ENCODE measurements at places on chromosomes 4 and X.

- no peak for DNase-seq
Measured at GRCh38 chr4:14092741-14093140, 465.2 kb upstream of the BOD1L1 start.

DNA sequence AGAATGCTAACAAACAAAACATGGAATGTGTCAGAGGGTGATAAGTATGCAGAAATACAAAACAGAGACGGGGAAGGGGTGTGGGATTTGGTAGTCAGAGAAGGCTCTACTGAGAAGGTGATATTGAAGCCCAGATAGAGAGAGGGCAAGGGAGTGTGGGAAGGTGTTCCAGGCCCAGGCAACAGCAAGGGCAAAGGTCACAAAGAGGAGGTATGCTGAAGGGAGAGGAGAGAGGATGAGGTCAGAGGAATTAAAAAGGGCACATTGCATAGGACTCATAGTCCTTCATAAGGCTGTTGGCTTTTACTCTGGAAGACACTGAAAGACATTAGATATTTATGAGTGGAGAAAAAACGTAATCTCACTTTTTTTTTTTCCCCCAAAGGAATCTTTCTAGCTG is 82.6 kb upstream of the TNIP3 start:
- no peak for DNase-seq

- DNase-seq, result no peak
Measured at GRCh38 chr4:112517067-112517634, 1.2 kb upstream of the NEUROG2 start.

DNA sequence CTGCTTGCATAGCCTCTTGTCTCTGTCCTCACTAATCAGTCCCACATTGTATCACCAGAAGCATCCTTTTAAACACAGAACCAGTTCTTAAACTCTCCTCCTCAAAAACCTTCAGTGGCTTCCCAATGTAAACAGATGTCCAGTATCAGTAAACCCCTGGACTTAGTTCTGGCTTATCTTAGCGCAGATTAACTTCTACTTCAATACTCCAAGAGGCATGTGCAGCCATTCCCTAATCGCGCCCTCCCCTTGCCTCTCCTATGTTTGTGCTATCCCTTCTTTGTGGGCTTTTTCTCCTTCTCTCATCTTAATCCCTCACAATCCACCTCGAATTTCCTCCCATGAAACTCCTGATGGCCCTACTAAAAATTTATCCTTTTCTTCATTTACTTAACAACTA is 193.8 kb downstream of the FBXO8 start:
- no peak for DNase-seq

GRCh38 chrX:15816886-15817285 is 26.6 kb downstream of the ZRSR2 start:
- DNase-seq, result peak; percentile 7

DNA sequence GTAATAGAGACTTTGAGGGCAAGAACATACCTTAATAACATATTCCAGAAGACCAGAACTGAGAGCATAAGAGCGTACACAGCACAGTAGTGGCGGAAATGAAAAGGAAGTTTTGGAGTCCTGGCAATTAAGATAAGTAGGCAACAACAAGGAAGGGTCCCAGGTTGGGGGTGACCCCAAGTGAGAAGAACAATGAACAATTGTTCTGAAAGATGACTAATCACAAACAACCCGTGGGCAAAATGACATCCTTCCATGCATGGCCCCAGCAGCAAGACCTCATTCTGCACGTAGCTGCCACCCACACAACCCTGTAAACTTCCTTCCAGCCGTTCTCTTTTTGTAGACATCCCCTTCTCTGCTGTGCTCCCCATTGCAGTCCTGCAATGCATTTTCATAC is 384.4 kb upstream of the PABPC4L start:
- DNase-seq, result no peak

DNA sequence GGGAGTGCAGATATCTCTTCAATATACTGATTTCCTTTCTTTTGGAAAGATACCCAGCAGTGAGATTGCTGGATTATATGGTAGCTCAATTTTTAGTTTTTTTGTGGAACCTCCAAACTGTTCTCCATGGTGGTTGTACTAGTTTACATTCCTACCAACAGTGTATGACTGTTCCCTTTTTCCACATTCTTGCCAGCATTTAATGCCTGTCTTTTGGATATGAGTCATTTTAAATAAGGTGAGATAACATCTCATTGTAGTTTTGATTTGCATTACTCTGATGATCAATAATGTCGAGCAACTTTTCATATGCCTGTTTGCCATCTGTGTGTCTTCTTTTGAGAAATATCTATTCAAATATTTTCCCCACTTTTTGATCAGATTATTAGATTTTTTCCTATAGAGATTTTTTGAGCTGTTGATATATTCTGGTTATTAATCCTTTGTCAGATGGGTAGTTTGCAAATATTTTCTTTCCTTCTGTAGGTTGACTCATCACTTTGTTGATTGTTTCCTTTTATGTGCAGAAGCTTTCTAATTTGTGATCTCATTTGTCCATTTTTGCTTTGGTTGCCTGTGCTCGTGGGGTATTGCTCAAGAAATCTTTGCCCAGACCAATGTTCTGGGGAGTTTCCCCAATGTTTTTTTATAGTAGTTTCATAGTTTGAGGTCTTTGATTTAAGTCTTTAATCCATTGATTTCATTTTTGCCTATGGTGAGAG is 552.7 kb downstream of the ZNF674 start:
- no peak for DNase-seq

DNA sequence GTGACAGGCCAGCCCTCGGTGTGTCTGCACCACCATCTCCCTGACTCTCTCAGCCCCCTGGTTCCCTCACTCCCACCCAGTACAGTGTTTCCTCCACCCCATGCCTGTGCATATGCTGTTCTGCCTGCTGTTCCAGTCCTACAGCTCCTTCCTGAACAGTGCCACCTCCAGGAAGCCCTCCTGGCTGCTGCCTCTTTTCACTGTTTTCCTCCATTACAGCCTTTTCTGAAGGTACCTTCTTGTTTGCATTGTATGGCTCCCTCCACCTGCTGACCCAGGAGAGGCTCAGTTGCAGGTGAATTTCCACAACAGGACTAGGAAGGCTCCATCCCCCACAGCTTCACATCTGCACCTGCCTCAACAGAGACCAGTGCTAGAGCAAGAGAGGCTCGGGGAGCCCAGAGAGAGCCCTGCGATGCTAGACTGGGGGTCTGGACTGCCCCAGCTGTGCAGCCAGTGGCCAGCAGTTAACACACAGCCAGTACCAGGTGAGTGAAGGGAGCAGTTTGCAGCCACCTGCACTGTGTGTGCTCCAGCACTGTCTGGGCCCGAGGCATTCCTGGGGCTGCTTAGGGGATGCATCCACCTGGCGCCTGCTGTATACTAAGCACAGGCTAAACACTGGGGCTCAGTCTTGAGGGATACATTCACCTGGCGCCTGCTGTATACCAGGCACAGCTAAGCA is 92.0 kb downstream of the ADRA2C start:
- no peak for DNase-seq

DNA sequence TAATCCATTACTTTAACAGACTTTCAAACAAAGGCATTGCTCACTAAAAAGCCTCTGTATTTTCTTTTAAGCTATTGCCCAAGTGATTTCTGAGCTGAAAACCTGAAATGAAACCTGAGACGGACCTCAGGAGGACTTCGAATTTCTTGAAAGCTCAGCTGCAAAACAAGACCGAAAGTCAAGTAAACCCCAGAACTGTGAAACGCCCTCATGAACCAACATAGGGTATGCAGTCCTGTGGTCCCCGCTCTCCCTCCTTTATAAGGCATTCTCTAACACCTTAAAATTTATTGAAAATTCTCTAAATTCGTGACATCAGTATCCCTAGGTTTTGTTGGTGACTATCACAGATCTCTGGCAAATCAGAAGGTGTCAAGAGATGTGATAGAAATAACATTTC is 91.8 kb downstream of the SHISA3 start:
- no peak for DNase-seq

- peak; percentile 7 for DNase-seq
Measured at GRCh38 chr4:24419181-24420034, 164.9 kb downstream of the DHX15 start.

DNA sequence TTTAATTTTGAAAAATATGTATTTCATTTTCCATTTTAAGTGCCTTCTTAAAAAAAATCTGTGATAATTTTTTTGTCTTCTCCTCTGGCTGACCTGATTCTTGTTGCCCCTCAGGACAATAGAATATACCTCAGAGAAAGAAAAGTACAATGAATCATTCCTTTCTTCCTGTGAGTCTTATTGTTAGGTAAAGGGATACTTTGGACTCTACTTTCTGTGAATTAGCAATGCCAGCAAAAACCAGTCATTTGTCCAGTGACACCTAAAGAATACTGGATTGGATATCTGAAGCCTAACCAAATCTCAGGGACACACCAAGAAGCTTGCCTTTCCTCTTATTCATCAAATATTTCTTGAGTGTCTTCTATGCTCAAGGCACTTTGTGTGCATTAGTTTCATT is 102.1 kb downstream of the AREG start:
- DNase-seq, result no peak

GRCh38 chrX:149497626-149498025 is 7.5 kb downstream of the IDS start:
- no peak for DNase-seq

DNA sequence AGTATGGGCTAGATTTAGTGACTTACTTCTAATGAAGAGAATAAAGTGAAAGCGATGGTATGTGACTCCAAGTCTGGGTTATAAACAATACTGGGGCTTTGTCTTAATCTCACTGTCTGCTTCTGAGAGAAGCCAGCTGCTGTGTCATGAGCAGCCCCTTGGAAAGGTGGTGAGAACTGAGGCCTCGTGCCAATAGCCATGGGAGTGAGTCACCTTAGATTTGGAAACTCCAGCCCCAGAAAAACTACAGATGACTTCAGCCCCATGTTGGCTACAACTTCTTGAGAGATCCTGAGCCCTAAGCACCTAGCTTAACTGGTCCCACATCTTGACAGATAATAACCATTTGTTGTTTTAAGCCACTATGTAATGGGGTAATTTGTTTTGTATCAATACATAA is 77.6 kb downstream of the CWH43 start:
- no peak for DNase-seq

DNA sequence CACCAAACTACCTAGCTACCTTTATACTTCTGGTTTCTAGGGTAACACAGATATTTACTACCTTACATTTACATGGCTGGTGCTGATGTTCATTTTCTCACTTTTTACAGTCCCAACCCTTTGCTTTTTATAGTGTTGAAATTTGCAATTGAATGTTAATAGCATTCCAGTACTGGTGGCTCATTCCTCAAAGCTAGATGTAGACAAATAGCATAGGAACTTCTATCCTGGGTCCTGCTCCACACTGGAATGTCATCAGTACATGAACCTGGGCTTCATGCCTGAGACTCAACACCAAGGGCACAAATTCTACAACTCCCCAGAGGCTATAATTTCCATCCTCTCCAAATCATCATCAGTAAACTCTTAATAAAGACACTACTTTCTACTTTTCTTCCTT is 10.3 kb upstream of the TRMT2B start:
- no peak for DNase-seq

DNA sequence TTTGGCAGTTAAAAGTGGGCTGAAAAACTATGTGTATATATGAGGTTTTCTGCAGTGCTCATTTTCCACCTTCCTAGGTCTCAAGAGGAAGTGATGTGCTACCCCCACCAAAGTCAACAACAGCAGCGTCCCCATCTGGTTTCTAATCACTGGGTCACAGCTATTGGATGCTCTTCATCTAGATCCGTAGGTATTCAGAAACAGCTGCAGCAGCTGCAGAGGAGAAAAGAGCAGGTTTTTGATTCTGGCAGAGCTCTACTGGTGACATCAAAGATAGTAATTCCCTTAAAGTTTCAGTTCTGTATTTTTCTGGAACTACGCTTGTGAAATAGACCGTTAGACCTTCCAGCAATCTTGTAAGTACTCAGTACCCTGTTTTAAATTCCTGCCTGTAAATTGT is 5.8 kb upstream of the GUCY2F start:
- no peak for DNase-seq

- DNase-seq, result no peak
Measured at GRCh38 chr4:188619456-188620149, 480.4 kb downstream of the TRIML1 start.

GRCh38 chr4:152534541-152535359 is 1.1 kb downstream of the FBXW7 start:
- DNase-seq, result peak; percentile 20

DNA sequence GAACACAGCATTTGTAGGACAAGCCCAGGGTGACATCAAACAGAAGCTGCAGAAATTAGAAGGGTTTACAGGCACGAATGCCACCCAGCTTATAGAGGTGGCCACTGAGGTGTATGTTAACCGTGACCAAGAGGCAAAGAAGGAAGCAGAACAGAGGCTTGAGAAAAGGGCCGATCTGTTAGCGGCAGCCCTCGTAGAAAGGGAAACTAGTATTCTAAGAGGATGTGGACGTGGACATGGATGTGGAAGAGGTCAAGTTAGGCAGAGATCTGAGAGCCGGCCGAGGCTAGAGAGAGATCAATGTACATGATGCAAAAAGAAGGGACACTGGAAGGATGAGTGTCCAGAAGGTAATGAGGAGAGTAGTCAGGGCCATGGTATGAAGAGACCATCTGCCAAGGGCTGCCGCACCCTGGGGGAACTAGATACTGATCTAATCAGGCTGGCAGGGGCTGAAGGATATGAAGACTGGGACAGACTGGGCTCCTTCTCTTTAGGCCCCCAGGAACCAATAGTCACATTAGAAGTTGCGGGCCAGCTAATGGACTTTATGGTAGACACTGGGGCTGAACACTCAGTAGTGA is 27.5 kb downstream of the LIAS start:
- DNase-seq, result no peak

DNA sequence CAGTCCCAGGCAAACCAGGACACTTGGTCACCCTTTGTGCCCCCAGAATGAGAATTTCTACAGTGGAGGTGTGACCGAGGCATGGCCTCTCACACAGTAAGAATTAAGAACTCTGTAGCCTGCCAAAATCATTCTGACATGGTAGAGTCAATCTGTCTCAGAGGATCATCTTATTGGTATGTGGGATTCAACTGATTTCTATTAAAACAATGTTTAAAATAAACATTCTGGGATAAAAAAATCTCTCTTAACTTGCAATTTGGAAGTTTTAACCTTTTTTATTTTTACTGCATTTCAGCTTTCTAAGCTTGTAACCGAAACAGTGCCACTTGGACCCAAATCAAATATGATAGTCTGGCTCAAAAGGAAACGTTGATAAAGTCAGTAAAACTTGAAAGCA is 165.4 kb upstream of the LDB2 start:
- DNase-seq, result no peak

GRCh38 chr4:150056569-150056968 is 21.7 kb upstream of the DCLK2 start:
- DNase-seq, result no peak
